ENCODE measurements at places on chromosomes 4 and X. TPM values are rescaled to one million over a fixed set of nuclear protein-coding genes. Genes with fewer than 3 reads are reported as not detected.

DNA sequence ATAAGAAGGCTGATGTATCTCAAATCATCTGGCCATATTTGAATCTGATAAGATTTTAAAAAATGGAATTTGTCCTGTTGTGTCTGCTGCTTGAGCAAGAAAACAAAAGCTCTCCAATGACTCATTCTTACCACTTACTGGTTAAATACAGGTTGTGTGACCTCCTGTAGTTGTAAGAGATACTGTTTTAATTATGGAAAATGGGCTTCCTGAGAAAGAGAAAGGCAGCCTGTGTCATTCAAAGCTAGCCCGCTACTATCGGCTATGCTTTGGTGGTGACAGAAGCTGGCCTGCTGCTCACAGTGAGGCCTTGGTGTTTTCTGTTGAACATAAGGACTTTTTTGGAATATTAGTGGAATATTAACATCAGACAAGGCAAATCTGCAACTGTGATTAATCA, 1722.1 kb upstream of the PCDH10 start:
- no peak for DNase-seq

GRCh38 chr4:121248747-121249146, 84.6 kb upstream of the TNIP3 start:
- no peak for DNase-seq

Gene FAM184B
- 0.28 TPM for polyA plus RNA-seq

- DNase-seq = no peak
Observed at GRCh38 chrX:134659761-134660160, 1.5 kb upstream of the PLAC1 start.

DNA sequence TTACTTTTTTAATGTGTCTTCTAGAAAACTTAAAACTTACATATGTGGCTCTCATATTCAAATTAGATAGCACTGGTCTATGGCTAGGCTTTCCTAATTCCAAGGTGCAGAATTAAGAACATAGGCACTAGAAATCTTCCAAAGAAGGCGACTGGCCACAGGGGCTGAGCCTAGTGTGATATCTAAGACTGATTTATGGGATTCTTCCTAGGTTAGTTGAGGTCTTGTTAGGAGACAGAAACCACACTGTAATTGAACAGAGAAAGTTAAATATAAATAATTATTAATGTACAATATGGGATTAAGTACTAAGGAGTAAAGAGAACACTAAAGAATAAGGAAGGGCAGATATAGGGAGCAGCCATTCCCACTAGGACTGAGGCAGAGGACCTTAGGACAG, 48.3 kb downstream of the SNX25 start:
- no peak for DNase-seq

Gene PDGFC
- 43.4 TPM for polyA plus RNA-seq

- DNase-seq = peak; percentile 77
Observed at GRCh38 chrX:34656842-34657725, at the start of gene TMEM47. Gene TMEM47, minus strand, starts transcription at chrX:34657285. Its CDS starts 256 bp downstream, at chrX:34657029.

DNA sequence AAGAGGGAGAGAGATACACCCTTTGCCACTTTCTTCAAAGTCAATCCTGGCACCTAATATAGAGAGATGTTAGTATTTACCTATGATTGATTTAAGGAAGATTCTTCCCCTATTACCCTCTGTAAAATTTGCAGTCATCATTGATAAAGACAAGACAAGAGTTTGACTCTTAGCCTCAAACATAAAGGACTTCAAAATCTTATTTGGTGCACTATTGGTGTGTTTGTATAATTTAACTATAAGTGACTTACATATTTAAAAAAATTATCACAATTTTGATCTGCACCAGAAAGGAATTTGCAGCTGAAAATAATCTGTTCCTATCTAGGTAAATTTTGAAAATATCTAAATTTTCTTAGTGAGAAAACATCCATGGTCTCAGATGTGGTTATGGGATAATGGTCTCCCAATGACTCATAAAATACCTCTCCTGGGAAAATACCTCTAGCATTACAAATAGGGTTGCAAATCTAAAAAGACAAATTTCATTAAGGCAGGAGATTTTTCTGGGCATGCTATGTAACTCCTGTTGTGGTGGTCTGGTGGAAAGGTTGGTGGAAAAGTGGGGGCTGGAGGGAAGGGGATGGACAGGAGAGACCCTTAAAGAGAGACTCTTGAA, 173.6 kb upstream of the MED14 start:
- no peak for DNase-seq

GRCh38 chr4:136637071-136637777, 895.1 kb downstream of the PCDH18 start:
- DNase-seq = no peak

GRCh38 chr4:31467781-31468180, 747.6 kb downstream of the PCDH7 start:
- no peak for DNase-seq

GRCh38 chr4:123386609-123387008, 10.0 kb upstream of the SPRY1 start:
- no peak for DNase-seq

DNA sequence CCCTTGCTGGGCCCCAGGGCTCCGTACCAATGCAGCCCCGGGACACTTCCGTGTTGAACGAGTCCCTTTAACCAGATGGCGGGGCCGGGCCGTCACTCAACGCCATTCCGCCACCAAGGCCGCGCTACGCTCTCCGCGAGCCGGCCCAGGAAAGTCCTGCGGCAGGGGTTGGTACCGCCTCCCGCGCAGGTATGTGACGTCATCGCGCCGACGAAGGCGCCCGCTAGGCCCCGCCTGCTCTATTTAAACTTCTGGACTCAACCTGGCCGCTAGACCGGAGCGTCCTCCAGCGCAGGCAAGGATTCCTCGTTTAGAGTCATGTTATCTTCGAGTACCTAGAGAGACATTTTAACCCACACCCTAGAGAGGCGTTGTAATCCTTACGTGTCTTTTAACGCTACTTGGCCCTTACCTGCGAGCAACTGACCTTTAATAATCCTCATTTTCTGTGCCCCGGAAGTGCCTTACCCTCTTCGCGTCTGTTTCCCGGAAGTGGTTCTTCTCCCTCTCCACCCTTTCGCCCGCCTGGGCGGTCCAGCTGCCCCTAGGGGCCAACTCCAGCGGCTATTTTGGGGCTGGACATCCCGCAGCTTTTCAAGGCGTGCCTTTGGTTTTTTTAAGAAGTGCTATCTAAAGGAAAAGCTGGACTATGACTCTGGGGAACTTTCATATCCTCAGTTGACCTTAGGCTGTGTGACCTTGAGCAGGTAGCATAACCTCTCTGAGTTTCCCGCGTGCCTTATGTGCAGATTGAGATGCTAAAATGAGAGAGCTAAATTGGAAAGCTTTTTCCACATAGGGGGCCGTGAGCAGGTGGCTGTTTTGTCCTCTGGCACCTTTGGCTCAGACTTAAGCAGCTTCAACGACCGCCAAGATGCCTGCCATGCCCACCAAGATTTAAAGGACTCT, at the start of gene PNPLA4:
TSS of gene PNPLA4 (minus strand) at position 155 of the 909 bp plus-strand sequence. CDS start 1,294 bp downstream, outside the sequence.
- peak; percentile 84 for DNase-seq

DNA sequence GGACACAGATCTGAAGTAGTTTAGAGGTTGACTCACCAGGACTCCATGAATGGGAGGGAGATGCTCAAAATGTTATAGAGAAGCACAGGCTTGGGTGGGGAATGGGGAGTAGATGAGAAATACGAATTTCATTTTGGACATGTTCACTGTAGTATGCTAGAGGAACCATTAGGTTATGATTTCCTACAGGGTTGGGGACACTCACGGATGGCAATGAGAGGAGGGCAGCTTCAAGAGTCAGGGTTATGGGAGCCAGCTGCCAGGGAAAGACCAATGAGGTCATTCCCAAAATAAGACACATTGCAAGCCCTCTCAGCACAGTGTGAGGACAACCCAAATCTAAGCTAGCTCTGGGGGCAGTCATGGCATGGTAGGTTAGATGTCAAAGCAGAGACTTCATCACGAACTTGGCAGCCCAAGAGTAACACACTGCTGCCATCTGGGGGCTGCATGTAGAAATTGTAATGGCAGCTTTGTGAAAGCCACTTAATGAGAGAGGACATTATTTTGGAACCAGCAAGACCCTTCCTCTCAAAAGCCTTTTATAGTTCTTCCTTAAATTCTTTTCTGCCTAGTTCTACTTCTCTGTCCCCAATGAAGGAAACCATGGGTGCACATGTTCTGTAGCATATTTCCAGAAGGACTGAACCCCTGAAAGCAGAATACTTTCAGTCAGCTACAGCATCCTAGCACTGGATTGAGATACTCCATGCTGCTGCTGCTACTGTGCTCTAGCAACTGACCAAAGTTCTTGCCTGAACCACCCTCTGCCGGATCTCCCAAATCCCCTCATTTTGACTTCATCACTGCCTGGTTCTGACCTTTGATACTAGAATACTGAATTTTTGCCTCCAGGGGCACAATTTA, 16.2 kb upstream of the ZCCHC12 start:
- peak; percentile 27 for DNase-seq

Gene CCDC149
- polyA plus RNA-seq = 18.4 TPM

DNA sequence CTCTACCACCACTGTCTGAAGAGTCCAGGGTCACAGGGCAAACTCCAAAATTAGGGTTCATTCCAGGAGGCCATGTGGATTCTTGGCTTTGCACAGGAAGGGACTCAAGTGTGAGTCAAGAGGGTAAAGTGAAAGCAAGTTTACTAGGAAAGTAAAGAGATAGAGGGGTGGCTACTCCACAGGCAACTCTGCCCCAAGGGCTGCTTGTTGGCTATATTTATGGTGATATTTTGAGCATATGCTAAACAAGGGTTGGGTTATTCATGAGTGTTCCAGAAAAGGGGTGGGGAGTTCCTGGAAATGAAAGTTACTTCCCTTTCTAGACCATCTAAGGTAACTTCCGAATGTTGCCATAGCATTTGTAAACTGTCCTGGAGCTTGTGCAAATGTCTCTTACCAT, 1222.0 kb upstream of the TENM3 start:
- no peak for DNase-seq

DNA sequence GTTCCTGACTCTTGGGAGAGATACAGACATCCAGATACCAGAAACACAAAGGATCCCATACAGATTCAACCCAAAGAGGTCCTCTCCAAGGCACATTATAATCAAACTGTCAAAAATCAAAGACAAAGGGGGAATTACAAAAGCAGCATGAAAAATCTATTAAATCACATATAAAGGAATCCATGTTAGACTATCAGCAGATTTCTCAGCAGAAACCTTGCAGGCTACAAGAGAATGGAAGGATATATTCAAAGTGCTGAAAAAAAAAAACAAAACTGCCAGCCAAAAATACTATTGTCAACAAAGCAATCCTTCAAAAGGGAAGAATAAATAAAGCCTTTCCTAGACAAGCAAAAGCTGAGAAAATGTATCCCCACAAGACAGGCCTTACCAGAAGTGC, 14.8 kb upstream of the ADGRL3 start:
- DNase-seq = no peak

GRCh38 chr4:22607382-22607781, 85.4 kb upstream of the GBA3 start:
- DNase-seq = peak; percentile 32

DNA sequence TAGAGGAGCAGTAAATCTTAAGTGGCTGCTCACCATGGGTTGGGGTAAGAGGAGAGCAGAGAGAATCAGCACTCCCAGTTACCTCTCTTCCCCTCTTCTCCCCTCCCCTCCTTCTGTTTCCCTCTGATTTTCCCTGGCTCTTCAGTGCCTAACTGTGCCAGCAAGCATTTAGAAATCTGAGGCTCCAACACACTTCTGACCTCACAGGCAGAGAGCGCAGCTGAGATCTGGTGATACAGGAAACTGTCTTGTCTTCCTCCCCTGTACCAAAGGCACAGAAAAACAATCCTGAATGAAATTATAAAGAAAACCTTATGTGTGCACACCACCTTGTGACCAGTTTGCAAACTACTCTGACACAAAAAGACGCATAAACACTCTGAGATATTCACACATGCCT, 82.4 kb upstream of the SMIM10 start:
- DNase-seq = no peak

DNA sequence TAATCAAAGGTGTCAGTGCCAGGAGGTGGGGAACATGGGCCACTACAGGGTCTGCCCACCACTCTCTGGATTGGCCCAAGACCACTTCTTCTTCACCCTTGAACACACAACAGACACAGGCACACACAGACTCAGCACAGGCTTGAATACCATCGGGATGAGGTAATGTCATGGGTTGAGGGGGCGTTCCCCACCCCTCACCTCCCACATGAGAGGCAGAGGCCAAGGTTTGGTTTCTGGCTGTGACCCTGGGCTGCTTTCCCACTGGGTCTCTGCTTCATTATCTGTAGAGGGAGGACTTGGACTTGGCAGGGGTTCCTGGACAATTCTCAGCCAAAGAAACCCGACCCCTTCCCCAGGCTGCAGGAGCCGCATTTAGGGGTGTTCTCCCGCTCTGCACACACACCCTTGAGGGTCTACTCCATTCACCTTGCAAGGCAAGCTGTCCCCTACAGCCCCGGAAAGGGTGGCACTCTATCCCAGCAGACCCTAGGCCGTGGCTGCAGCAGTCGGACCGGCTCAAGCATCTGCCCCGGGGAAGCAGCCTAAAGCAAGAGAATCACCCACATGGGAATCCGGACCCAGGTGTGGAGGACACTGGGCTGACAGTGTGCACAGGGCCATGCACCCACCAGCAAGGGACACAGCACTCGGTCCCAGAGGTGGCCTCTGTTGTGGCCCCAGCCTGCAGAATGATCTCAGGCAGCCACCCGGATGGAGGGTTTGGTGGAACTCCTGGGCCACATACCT, 62.4 kb downstream of the TRMT44 start:
- no peak for DNase-seq

Gene RIBC1
- polyA plus RNA-seq = 3.1 TPM

GRCh38 chr4:143773998-143774895, 73.8 kb upstream of the FREM3 start:
- no peak for DNase-seq

DNA sequence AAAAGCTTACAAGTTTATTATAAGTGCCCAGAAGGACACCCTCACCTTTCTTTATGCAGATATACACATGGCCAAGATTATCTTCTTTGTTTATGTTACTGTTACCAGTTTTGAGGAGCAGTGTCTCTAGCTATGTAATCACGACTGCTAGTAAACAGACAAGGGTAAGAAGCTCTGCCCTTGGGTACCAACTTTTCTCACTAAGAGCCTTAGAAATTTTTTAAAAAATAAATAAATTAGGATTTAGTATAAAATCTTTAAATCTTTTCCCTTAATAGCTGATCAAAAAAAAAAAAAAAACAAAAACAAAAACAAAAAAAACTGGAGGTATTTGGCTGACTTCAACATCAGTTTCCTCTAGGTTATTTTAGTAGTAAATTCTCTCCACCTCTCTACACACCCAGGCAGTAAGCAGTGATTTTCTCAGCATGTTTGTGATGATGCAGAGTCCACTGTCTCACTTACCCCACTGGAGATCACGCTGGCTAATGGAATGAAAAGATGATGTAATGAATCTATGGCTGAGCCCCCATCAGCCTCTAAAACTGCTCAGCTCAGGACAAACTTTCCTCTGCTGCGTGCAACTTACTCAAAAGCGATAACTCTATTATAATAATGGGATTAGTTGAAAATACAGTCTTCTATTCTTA, 125.9 kb downstream of the FRYL start:
- no peak for DNase-seq

DNA sequence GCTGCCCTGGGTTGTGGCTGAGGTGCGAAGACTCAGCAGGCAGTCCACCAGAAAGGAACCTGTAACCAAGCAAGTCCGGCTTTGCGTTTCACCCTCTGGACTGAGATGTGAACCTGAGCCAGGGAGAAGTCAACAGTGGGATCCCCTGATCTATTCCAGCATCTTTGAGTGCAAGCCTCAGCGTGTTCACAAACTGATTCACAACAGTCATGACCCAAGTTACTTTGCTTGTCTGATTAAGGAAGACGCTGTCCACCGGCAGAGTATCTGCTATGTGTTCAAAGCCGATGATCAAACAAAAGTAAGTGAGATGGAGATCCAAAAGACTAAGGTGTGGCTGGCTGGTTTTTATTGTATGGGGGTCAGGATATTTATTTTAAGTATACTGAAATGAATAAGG, 11.3 kb downstream of the TBC1D1 start:
- DNase-seq = no peak

Gene HS6ST2
- polyA plus RNA-seq = 22.8 TPM

Gene CT45A5
- polyA plus RNA-seq = 35.8 TPM

Gene PALLD
- polyA plus RNA-seq = 55.6 TPM

Gene USP17L25
- not detected for polyA plus RNA-seq
